ENCODE measurements at places on chromosomes 6 and 20. TPM values are rescaled to one million over a fixed set of nuclear protein-coding genes. Genes with fewer than 3 reads are reported as not detected.

- no peak for DNase-seq
Measured at GRCh38 chr6:158457616-158458278, 102.1 kb upstream of the TMEM181 start.

MRPS10 gene
- total RNA-seq = 23.2 TPM

DSP gene
- total RNA-seq = 171 TPM

DNA sequence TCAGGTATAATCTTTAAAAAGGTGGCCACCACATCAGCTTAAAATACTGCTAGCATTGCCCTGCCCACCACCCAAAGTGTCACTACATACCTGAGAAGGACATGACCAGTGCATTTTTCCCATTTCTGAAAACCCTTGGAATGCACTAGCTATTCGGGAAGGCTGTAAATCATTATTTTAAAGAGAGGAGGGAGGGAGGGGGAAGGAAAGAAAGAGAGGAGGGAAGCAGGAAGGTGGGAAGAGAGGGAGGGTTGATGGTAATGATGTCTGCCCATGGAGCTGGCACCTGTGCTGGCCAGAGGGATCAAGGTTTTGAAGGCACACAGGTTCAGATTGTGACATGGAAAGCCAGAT lies 32.4 kb downstream of the VAPB start:
- no peak for DNase-seq

GRCh38 chr6:47000842-47001241 lies 41.3 kb downstream of the ADGRF1 start:
- DNase-seq = no peak

TNFRSF21 gene
- total RNA-seq = 24.2 TPM

TSBP1 gene
- total RNA-seq = not detected

LY6G6F gene
- total RNA-seq = not detected

DNA sequence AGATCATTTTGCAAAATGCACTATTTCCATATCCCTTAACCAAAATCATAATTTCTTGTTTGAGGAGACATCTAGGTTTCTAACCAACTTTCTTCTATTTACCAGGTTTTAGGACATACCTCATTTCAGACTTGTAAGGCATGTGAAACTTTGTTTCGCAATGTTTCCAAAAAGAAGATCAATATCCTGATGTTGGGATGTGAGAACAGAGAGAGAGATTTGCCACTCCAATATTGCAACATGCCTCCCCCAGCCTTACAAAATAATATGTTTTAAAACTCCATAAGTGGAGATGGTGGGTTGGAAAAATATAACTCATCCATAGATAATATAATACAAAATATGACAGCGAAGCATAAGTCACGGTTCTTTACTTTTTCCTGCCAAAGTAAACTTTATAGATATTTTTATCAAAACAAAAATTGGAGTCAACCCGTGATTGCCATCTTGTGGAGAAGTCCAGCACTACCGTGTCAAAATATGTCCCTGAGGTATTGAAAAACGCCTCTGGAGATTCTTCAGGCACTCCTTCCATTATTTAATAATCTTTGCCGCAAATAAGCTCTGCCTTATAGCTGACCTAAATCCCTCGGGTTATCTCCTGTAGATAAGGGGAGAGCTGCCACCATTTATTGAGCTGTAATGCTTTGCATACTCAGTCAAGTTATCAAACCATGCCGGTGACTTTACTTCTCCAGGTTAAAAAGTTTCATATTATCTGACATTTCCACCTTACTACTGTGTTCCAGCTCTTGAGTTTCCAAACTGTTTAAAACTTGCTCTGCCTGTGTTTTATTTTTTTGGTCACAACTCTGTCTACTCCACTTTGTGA lies 534.2 kb downstream of the HACE1 start:
- DNase-seq = peak; percentile 44
